Germinal center (tissue), 1 donor: ENCODE measurements at places on chromosomes 3 and 15.

DNA sequence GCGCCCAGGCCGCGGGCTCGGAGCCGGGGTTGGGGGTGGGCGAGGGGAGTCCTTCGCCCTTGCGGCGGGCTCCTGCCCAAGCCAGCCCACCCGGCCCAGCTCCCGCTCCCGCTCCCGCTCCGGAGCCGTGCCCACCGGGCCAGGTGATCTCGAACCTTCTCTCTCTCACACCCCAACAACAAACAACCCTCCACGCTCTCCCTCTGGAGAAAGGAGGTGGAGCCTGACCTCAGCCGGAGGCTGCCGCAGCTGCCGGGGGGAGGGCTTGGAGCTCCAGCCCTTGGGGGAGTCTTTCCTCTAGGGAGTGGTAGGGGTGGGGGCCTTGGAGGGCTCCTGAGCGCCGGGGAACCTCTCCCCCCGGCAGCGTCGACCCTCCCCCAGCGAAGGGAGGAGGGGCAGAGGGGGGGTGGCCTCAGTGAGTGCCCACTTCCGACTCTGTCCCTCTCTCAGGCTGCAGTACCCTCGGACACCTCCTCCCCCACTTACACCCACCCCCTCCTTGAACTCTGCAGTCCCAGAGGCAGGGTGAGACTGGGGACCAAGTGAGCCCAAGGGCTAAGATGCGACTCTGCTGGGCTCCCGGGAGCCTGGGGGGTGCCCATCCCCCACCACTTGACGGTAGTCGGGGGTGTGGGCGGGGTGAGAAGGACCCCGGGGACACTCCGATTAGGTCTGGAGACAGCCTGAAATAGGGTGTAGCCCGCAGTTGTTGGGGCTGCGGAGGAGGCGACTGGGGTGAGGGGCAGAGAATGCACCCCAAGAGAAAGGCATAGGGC lies 4.4 kb upstream of the BAHD1 start:
- peak; percentile 29 for DNase-seq

DNA sequence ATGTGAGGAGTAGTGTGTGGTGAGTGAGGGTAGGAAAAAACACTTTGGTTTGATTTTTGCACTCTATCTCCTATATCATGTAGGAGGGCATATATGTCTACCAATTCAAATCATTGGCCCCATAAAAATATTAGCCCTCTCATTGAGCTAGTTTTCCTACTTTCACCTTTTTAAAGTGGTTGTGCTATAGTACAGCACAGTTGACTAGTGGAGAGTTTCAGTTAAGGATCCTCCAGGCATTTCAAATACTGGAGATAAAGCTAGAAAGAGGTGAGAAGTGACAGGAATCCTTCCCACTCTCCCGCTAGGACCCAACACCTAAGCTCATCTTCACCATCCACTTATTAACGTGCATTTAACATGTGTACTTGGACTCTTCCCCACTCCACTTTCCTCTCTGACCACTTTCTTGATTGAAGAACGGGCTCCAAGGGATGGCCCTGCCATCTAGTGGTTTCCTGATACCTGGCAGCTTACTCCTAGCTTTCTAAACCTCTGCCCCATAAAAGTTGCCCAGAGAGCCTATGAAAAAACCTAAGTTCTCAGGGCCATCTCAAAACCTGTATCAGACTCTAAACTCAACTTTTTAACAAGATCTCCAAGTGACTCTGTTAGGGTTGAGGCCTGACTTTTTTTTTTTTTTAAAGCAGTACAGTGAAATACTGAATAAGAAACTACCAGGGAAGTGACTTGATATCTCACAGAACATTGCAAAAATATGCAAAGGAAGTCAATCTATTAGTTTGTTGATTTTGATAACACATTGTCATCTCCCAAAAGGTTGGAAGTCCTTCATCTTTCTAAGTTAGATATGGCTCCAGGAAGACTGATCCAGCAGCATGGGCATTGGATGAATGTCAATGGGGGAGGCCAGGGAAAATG lies 17.9 kb downstream of the IL12A start:
- peak; percentile 58 for DNase-seq

DNA sequence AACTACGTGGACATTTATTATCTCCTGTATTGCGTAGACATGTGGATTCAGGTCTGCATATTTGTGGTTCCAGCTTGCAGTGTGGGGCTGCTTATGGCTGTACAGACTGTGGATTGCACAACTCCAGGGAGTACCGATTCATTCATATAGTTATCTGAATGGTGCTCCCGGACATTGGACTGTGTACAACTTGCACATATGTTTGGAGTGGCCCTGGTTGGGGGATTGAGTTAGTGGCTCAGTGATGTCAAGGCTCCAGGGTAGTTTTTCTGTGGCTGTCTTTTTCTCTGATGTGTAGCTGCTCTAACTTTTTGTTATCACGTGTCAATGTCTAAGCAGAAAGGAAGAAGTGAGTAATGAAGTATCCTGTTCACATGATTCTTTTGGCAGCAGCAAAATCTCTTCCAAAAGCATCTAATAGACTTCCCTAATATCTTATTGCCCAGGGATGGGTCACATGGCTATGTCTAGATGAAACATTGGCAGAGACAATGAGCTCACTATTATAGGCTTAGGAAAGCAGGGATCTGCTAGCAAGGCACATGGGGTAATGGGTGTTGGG lies 15.8 kb downstream of the ST3GAL6 start:
- no peak for DNase-seq

DNA sequence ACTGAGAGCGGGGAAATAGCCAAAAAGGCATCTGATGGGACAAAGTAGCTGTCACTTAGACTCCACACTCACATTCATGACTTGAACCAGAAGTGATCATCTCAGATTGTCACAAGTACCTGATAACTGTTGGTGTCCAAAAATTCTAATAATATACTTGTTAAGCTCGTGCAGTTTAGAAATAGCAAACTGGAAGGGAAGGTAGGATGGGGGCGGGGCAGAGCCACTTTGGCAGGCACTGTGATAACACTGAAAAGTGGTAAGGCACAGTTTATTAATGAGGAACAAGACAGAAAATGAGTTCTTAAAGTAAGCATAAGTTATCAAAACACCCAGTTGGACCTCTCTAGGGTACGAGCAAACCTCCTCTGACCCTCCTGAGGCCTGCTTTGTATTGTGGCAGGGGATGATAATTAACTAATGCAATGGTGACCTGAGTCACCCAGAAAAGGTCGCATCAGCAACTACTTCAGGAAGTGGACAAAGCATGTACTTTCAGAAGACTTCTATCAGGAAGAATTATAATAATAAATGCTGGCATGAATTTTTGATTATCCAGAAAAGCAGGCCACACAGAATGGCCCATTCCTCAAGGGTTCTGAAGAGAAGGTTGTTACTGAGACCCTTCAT lies 54.4 kb downstream of the ADCY5 start:
- DNase-seq, result no peak

- DNase-seq, result no peak
Measured at GRCh38 chr3:102972350-102972749, 537.5 kb downstream of the ZPLD1 start.

DNA sequence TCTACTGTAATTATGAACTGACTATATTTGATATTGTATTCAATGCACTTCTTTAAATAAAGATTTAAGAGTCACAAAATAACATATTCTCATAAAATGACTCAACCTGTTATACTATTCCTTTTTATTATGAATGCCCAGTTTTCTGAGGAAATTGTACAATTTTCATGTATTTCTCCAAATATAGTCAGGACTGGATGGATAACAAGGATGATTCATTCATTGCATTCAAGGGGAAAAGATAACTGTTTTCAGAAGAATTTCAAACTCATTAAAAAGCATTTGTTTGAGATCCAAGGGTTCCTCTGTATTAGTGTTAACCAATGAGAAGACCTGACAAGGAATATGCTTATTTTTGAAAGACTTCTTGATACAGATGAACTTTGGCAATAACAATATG lies 163.7 kb downstream of the MEIS2 start:
- DNase-seq, result no peak

DNA sequence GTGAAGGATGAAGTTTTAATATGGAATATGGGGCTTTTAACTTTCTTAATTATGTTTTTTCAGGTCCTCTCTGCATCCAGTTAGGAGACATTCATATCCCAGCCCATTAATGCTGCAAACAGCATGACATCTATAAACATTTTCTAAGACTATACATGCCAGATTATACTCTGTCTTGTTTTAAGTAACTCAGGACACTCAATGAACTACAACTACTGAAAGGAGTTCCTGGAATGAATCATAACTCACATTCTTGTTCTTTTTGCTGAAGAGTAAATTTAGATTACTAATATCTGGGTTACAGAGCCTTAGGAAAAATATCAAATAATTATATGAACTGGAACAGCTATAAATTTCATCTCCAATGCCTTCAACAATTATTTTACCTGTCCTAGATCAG lies 167.4 kb downstream of the STAG1 start:
- DNase-seq, result no peak

DNA sequence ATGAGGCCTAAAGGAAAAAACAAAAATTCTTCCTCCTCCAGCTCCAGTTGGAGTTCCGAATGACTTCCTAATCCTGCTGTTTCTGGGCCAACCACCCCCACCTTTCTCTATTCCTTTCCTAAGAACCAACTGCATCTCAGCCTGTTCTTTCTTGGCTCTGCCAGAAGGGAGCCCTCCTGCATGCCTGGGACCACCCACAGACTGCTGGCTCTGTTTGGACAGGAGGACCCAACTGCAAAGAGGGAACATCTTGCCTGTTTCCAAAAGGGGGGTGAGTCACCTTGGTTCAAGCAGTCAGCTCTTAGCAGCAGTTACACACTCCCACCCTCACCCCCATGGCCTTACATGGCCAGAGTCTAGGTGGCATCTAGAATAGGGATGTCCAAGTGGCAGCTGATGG lies 116.0 kb upstream of the PRICKLE2 start:
- no peak for DNase-seq

DNA sequence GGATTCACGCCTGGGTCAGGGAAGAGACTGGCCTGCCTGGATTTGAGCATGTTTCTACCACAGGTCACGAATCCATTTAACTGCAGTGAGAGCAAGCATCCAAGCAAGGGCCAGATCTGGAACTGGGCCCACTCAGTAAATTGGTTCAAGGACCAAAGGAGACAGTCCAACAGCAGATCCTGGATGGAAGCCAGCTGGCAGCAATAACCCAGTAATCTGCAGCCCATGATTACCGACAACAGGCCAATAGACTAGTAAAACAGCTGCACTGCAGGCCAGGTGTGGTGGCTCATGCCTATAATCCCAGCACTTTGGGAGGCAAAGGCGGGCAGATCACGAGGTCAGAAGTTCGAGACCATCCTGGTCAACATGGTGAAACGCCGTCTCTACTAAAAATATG lies 11.8 kb downstream of the SAMD7 start:
- DNase-seq, result no peak
